ENCODE measurements at places on chromosomes 7 and 10.

DNA sequence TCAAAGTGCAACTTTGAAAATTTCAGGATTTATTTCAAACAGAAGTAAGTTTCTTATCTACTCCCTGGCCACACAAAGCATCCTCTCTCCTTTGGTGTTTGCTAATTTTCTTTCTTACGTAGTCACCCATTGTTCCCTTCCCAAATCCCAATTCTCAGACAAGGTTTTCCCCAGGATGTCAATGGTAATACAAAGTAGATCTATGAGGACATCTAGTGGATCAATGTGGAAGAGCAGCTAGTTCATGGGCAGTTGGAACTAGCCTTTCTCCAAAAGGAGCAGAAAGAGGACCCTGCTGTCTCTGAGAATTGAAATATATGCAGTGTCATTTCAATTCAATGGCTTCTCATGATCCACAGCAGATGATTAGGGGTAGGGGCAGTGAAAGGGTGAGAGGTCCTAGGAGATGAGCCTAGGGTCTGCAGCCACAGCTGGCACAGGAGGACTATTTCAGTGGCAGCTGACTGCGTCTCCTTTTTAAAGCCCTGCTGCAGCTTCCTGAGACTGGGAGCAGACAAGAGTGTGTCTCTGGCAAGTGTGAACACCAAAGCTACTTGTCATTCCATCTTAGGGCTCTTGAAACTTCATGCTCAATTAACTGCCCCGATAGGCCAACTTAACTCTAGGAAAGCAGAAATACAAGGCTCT is 632.6 kb downstream of the KCNMA1 start:
- no peak for DNase-seq

- DNase-seq, result peak; percentile 57
Observed at GRCh38 chr10:116796910-116797513, 52.3 kb upstream of the ENO4 start.

DNA sequence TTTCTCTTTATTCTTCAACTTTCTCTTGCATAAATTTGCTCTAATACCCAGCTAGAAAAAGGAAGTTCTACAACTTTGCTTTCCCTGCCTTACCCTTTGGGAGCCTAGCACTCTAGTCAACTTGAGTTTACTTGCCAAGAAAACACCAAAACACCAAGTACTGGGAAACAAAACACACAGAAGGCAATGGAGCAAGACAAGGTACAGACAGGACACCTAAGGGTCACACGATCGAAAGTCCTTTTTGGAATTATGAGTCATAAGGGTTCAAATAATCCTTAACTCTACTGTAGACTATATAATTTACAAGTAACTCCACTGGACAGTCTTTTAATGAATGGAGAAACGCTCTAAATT is 42.6 kb upstream of the ANAPC16 start:
- no peak for DNase-seq

DNA sequence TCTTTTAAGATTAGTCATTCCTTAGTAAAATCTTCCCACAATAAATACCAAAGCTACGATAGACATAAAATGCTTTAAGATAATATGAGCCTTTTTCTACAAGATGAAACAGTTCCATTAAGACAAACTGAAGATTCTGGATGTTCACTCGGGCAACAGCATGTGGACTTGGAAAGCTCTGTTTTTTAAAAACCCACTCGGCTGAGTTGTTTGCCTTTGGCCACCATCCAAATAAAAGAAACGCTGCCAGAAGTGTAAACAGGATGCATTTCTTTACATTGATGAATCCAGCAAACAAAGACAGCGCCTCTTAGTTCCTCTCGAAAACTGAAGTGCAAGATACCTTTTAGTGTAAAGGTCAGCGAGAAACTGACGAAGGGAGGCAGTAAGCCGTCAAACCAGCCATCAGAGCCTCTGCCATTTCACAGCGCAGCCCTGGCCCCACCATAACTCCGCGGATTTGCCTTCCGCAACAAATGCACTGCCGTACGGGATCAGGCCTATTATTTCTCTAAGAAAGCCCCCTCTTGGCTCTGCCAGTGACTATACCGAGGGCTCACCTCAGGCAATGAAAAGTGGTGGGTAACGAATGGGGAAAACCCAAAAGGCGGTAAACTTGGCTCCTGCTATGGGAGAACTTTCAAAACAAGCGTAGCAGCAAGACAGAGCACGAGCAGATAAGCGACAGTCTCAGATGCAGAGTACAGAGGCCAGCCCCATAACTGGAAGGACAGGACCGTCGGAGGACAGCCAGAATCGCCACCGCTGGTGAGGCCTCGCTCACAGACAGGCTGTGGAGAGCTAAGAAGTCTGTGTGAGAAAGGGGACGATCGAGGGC is 41.4 kb downstream of the GNA12 start:
- DNase-seq, result no peak

- DNase-seq, result no peak
Observed at GRCh38 chr7:134831862-134832261, 52.4 kb downstream of the CALD1 start.

DNA sequence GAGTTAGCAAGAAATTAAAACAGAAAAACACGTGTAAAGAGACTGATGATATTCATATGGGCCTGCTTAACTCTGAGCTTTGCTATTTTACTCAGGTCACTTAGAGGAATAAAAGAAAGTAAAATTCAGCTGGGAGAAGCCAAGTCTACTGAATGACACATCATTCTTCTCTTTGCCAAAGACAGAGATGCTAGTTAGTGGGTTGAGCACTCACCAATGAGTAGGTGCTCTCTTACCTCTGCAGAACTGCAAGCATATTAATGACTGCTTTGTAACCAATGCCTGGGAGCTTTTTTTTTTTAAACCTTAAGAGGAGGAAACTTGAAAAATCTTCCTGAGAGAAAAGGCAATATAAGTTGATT is 44.8 kb upstream of the BAMBI start:
- no peak for DNase-seq

DNA sequence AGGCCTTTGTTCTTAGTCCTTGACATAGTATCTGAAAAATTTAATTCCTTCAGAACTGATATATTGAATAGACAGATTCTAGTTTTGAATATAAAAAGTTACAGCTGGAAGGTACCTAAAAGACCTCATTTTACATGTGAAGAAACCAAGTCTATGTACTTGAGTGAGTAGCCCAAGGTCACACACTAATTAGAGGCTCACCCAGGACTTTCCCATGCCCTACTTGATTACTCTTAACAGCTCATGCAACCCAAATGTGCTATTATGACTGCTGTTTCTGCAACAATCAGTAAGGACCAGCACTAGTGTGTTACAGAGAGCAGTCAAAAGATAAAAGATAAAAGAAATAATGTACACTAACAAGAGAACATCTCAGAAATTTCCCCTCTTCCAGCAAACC is 40.7 kb upstream of the BET1 start:
- no peak for DNase-seq

DNA sequence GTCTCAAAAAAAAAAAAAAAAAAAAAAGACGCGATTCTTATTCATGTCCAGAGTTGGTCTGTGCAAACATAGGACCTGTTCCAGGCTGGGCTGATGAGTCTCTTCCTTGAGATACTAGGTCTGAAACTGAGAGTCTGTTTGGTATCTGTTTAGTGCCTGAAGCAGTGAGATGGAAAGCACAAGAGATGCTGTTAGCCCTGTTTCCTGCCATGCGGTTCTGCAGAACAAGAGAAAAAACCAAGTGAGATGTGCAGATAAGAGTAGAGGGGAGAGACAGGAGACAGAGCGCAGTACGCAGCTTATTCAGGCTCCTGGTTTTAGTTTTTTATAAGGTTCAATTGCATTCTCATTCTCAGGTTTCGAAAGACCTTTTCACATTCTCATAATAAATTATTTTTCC is 85.8 kb upstream of the PRKCQ start:
- no peak for DNase-seq

DNA sequence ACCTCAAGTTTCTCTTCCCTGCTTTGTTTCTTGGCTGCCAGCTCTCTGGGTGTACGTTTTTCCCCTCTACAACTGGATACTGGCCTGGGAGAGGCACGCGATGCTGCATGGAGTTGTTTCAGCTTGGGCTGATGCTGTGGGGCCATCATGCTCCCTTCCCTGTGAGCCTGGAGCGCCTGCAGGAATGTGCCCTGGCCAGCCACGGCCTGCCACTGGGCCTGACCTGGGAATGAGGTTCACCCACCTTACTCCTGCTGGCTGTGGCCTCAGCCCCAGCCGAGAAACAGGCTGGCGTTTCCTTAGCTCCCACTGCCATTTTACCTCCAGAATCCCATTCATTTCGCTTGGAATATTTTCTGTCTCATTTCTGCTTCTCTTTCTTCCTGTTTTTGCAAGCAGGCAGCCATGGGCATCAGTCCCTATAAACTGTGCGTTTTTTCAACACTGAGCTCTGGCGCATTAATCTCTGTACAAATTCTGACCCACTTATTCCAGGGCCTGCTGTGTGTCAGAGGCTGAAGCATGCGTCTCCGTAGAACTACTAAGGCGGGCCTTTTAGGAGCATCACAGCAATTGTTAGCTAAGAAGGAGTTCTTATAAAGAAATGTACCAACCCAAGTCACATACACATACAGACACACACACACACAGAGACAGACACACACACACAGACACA is 57.9 kb downstream of the GATA3 start:
- DNase-seq, result no peak

GRCh38 chr10:43071865-43072650 is 4.8 kb upstream of the RET start:
- DNase-seq, result no peak

Data from amygdala (tissue), 56 donors.